ENCODE measurements at places on chromosomes 11 and 22.
A peak's percentile ranks its signal among the peaks of the same experiment; 100 is the strongest.

GRCh38 chr22:42920101-42920820, 63.2 kb upstream of the ARFGAP3 start:
- no peak for DNase-seq

DNA sequence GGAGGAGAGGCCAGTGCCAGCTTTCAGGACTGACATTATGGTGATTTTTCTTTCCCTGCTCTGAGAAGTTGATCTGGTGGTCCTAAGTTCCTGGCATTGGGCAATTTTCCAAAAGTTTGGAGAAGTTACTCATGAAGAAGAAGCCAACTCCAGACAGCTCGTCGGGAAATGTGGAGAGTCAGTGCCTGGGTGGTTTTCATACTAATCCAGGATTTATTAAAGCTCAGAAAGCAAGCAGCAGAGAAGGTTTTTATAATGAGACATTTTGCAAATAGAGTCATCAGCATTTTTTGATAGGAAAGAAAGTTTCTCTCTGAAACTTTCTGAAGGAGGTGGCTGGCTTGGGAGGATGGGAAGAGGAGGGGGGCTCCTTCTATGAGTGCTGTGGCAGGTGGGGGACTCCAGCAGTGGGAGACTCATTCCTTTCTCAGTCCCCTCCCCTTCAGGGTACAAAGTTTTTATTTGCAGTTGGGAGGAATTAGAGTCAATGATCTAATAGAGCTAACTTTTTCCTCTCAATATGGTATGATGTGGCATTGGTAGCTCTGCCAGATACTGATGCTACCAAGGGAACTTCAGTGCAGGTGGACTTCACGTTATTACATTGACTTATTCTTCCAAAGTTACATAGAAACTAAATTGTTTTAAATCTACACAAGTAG, 55.4 kb downstream of the LIF start:
- DNase-seq: no peak

DNA sequence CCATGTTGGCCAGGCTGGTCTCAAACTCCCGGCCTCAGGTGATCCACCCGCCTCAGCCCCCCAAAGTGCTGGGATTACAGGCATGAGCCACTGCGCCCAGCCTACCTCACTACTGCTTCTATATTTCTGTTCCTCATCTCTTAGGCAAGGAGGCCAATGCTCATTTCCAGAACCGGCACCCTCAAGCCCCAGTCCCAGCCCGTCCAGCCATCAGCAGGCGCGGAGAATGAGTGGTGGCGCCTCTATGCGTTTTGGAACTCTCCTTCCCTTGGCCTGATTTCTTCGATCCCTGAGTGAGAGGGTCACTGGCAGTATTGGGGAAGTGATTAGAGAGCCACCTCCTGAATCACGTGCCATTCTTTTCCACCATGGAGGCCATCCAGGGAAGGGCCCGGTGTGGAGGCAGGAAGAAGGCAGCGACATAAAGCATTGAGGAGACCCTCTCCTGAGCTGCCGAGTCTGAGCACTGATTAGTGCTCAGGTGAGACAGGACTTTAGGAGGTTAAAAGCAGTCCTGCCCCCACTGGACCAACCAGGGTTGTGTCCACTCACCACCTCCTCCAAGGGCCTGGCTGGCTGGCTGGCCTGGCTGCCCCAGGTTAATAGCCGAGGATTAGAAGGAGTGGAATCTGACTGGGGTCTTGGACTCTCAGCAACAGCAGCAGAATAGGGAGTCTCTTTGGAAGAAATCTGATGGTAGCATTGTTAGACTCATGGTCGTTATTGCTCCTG, 8.7 kb downstream of the GRIK4 start:
- DNase-seq: no peak

DNA sequence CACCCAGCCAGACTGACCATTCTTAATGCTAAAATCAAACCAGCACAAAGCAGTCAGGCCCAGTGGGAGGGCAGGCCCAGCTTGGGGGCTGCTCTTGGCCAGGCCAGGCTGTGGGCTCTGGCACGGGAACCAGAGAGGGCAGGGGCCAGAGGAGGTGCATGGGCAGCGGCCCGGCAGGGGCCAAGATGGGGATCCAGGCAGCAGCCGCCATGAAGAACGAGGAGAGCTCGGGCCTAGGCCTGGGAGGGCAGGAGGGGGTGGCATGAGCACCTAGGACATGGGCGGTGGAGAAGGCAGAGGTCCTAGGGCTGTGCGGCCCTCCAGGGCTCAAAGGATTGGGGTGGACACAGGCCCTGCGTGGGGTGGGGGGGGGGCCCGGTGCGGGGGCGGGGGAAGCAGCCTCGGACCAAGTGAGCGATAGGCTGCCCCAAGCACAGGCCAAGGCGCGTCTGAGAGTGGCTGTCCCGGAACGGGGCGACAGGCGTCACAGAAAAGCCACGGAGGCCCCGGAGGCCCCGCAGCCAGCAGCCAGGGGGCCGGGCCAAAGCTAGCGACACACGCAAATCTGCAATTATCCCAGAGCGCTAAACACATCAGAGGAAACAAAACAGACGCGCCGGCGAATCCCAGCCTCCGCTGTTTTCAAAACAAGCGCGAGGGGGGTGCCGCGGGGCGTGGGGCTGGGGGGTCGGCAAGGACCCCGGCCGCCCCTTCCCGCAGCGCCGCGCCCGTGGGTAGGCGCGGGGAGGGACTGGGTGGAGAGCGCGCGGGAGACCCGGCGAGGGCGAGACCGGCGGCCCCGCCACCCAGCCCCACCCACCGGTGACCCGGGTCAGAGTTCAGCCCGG, 8.3 kb downstream of the PLXNB2 start:
- no peak for DNase-seq

DNA sequence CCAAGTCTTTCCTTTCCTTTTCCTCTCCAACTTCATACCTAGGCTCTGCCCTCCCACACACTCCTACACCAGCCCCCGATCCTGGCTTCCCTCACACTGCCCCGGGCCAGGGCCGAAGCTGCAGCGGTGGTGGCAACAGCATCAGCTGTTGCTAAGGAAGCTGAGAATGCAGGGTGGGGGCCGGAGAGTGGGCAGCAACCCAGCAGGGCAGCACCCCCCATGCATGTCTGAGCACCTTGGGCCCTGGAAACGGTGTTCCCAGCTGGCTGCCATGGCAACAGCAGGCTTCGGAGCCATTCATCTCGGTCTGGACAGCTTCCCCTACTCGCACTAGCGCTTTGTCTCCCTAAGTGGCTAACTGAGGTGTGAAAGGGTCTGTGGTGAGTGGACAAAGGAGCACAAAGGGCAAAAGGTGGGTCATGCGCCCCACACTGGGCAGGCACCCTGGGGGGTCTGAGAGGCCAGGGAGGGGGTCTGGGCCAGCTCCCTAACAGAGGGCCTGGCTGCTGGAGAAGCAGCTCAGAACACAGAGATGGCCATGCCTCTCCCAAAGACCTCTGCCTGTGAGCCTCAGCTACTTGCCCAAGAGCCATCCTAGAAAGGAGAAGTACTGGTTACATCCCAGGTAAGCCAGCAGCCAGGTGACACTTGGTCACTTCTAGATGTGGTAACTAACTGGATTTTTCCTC, 42.1 kb upstream of the JAM3 start:
- no peak for DNase-seq

- DNase-seq: peak; percentile 65
These were observed 583 bp downstream of the APLP2 start for GRCh38 chr11:130070109-130070845.

DNA sequence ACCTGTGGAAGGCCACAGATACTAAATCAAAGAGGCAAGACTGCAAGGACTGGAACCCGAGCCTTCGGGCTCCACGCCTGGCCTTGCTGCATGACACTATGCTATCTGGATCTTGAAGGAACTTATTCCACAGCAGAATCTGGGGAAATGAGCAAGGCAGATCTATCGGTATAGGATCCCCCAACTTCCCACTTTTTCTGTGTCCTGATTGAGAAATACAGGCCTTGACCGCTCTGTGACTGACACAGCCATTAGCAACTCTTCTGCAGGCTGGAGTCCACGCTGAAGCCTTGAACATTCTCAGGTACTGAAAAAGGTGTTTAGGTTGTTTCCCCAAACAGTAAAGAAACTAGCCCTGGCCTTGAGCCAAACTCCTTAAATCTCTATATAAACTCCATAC, 241.2 kb upstream of the NARS2 start:
- no peak for DNase-seq

DNA sequence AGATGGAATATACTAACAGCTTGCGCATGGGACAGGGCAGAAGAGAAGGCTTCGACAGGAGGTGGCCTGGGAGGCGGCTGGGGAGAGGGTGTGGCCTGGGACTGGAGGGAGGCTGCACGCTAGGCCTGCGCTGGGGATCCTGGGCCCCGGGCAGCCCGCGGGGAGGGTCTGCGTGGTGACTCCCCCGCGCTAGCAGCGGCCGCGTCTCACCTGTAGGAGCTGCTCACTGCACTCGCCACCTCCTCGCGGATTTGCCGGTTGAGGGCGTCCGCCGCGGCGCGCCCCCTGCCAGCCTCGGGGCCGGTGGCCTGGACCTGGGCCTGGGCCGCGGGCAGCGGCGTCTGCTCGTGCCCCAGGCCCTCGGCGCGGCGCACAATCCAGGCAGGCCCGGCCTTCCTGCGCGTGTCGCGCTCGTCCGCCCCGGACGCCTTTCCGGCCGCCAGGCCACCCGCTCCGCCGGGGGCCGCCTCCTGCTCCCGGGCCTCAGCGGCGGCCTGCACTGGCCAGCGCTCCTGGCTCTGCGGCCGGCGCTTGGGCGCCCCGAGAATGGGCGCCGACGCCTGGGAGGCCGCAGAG, 1.5 kb downstream of the MAP6 start:
- peak; percentile 19 for DNase-seq

DNA sequence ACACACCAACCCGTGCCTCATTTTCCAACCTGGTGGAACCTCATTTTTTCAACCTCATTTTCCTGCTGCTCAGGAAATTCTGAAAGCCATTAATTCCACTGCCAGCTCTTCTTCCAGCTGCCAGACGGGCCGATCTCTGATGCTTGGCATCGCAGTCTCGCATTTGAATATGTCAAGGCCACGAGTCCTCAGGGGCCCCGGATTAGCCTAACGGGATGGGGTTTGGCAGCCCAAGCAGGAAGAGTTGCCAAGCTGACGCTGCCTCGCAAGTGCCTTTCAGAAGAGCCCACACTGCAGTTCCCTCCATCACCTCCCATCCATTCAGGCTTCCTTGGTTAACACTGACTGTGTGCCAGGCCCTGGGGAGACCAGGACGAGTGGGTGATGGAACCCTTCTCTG, 8.7 kb downstream of the RASD2 start:
- DNase-seq: no peak

DNA sequence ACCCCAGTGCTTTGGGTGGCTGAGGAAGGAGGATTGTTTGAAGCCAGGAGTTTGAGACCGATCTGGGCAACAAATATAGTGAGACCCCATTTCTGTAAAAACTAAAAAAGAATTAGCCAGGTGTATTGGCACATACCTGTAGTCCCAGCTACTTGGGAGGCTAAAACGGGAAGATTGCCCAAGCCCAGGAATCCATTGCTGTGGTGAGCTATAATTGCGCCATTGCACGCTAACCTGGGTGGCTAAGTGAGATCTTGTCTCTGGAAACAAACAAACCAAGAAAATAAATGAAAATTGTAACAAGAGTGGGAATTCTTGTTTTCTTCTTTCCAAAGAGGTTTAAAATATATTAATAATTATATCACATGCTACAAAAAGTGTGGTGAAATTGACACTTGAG, 52.9 kb downstream of the DEPDC5 start:
- DNase-seq: no peak

GRCh38 chr11:64711956-64712362, 11.0 kb downstream of the NRXN2 start:
- DNase-seq: no peak

GRCh38 chr11:774873-775592, 2.3 kb downstream of the GATD1 start:
- no peak for DNase-seq

GRCh38 chr11:9138133-9138453, 46.7 kb upstream of the SCUBE2 start:
- DNase-seq: no peak

DNA sequence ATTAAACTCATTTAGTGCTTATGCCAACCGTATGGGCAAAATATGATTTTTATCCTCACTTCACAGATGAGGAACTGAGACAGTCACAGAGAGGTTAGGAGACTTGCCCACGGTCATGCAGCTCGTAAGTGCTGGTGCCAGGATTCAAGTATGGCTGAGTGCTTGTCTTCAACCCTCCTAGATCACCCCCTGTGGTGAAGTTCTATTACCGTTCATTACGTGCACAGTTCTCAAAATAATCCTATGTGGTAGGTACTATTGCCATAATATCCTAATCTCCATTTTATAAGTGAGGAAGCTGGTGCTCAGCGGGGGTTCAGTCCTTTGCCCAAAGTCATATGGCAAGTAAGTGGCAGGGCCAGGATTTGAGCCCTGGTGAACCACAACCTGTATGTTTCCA, 1.5 kb downstream of the MIEF1 start:
- DNase-seq: no peak

GRCh38 chr11:75659836-75660235, 9.0 kb downstream of the MAP6 start:
- DNase-seq: no peak

- DNase-seq: no peak
These were observed 97.8 kb upstream of the ZBED5 start for GRCh38 chr11:10955616-10956015.

DNA sequence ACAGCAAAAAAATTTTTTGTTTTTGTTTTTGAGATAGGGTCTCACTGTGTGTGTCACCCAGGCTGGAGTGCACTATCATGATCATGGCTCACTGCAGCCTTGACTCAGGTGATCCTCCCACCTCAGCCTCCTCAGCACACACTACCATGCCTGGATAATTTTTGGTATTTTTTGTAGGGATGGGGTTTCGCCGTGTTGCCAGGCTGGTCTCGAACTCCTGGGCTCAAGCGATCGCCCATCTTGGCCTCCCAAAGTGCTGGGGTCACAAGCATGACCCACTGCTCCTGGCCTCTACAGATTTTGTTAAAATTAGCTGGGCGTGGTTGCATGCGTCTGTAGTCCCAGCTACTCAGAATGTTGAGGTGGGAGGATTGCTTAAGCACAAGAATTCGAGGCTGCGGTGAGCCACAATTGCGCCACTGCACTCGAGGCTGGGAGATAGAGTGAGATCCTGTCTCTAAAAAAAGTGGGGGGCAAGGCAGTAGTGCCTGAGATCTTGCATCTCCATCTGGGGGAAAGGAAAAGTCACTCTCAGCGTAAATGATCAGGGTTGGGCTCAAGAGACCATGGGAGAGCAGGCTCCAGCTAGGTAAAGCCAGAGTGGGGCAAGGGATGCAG, 10.6 kb upstream of the DGKZ start:
- no peak for DNase-seq

- DNase-seq: no peak
These were observed 19.4 kb upstream of the VSTM5 start for GRCh38 chr11:93869830-93870229.

DNA sequence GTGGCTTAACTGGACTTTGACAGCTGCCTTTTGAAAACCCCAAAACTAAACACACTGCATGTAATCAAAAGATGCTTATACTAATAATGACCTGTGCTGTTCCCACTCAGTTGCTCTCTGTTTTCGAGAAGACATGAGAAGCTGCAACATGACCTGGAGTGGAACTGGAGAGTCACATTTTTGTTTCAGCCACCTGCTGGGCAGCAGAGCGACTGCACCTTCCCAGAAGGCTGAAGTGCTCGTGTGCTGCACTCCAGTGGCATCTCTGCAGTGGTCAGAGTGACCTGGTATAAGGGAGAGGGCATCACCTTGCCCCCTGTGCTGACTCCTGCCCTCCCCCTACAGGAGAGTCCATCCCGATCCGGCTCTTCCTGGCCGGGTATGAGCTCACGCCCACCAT, 8.6 kb downstream of the THYN1 start:
- DNase-seq: no peak
